IPS DF 19.7 (cell line): ENCODE measurements at places on chromosomes 1 and 21.

- no peak for DNase-seq
Measured at GRCh38 chr1:192862271-192862670, 53.4 kb downstream of the RGS2 start.

DNA sequence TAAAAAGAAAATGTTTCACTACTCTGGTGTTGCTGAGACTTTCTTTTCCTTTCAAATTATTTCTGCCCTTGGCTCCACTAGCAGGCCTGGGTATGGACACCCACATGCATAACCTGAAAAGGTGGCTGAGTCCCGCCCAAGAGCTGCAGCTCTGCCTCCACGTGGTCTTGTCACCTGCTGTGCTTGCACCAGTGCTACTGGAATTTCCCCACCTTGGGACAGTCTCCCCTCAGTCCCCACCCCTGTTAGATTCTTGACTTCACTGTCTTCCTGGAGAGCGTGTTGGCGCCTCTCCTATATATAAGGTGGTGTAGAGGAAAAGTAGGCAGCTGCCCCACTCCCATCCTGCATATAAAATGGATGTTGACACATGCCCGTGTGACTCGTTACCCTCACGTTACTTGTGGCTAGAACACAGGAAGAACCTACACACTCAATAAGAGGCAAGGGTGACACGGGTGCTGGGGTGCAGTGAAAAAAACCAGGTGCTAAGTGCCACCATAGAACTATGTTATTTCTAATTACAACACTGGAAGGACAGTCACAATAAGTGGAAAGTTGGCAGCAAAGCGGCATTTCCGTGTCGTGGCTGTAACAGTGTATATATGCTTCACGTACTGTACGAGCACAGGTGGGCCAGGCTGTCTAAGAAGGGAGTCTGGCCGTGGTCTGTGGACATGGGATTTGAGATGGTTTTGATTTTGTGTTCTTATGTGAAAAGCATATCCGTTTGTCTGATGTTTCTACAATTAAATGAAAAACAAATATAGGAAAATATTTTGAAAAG lies 61.0 kb downstream of the POFUT2 start:
- DNase-seq, result no peak

- DNase-seq, result no peak
Measured at GRCh38 chr1:115251856-115252255, 86.2 kb downstream of the NGF start.

DNA sequence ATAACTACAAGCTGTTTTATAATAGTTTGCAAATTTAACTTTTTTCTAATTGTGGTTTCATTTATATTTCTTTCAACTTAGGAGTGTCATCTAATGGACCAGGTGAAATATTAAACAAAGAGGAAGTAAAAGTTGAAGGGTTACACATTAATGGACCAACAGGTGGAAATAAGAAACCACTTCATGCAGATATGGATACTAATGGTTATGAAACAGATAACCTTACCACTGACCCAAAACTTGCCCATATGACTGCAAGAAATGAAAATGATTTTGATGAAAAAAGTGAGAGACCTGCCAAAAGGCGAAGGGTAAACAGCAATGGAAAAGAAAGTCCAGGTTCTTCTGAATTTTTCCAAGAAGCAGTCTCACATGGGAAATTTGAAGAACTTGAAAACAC lies 59.7 kb downstream of the MIER1 start:
- DNase-seq, result no peak

DNA sequence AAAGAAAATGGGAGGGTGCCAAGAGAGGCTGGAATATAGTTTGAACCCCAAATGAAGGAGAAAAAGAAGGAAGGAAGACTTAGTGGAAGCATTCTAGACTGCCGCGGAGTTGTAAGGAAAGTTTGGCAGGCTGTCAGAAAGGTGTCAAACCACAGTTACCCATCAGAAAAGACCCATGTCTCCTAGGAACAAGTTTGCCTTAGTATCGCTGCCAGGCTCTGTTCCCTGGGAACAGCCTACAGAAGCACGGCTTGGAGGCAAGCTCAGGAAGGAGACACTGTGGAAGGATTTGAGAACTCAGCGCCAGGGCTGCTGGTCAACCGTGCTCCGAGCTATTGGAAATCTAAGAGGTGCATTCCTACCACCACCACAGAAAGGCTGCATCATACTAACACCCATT lies 197.4 kb downstream of the RRAGC start:
- DNase-seq, result no peak

DNA sequence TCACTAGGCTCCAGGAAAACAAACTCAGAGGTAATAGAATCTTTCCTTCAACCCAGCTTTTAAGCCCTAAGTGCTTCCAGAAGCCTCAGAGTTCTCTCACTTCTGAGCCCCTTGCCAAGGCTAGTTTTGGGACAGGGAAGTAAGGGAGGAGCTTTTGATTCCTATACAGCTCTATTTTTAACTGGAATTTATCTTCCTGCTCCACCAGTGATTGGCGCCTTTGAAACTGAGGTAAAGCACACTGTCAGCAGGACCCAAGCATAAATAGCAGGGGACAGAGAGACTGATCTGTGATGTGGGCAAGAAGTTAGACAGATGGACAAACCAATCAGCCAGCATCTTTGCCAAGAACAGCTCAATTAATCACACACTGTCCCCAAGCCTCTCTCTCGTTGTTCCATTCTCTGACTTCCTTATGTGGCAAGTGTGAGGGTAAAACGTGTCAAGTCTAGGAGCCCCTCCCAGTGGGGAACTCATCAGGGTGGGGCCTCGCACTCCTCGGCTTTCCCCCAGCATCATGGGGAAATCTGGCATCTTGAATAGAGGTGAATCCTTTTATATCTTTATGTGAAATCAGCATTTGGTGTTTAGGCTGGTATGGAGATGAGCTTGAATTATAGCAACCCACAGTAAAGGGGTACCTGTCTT lies 40.2 kb upstream of the MPZL1 start:
- no peak for DNase-seq

DNA sequence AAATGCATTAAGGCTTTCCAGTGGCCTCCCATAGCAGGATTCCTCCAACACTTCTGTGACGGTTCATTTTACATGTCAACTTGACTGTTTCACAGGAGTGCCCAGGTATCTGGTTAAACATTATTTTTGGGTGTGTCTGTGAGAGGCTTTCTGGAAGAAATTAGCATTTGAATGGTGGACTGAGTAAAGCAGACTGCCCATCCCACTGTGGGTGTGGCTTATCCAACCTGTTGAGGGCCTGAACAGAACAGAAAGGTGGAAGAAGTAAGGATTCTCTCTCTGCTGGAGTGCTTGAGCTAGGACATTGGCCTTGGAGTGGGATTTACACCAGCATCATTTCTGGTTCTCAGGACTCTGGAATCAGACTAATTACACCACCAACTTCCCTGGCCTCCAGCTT lies 85.6 kb downstream of the RGS7 start:
- no peak for DNase-seq

DNA sequence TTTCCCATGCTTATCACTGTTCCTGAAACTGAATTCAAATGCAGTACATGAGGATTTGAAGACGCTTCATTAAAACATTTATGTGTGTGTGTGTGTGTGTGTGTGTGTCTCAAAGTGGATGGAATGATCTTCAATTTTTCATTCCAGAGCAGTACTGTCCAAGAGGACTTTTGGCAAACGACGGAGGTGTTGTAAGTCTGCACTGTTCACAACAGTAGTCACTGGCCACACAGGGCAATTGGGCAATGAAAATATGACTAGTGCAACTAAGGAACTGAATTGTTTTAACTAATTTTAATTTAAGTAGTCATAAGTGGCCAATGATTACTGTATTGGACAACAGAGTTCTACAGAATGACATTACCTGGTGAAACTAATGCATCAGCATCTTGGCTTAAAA lies 5.0 kb downstream of the TAF5L start:
- DNase-seq, result no peak

GRCh38 chr1:210372491-210372890 lies 43.8 kb downstream of the HHAT start:
- DNase-seq, result no peak

GRCh38 chr21:27101523-27101922 lies 134.6 kb upstream of the ADAMTS5 start:
- no peak for DNase-seq

- no peak for DNase-seq
Measured at GRCh38 chr1:172746091-172746949, 87.4 kb downstream of the FASLG start.

DNA sequence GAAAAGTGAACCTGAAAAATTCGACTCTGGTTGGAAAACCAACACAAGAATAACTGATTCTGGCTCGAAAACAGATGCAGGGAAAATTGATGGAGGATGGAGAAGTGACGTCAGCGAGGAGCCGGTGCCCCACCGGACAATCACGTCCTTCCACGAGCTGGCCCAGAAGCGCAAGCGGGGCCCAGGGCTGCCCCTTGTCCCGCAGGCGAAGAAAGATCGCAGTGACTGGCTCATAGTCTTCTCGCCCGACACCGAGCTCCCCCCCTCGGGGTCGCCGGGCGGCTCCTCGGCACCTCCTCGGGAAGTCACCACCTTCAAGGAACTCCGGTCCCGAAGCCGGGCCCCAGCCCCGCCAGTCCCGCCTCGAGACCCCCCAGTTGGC lies 1.9 kb downstream of the RUSC1 start:
- no peak for DNase-seq

DNA sequence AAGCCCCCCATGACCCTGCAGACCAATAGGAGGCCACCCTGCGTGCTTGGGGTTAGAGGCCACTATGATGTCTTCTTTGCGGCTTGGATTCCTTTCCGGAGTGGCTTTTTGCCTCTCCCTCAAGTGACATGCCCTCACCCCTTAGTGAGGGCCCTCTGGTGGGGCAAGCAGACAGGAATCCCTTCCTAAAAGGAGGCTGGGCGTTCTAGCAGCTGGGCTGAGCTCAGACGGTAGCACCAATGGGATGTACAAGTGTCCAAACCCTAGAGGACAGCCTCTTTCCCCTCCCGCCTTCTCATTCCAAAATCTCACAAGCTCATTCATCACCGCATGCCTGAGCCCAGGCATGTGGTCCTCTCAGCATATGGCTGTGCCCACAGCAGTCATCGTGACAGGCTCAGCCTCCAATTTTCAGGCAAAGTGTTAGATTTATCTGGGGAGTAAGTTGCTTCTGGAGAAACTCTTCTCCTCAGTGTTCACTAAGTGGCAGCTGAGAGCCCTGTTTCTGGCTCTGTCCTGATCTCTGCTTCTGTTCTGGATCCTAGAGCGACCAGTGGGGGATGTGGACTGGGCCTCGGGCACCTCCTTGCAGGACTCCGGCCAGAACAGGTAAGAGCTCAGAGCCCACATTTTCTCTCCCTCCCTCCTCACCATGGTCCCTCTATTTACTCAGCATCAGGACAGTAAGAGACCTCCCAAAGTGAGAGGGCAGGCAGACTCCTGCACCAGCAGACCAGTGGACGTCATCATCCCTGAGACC lies 4.8 kb downstream of the KIAA1614 start:
- DNase-seq, result no peak

DNA sequence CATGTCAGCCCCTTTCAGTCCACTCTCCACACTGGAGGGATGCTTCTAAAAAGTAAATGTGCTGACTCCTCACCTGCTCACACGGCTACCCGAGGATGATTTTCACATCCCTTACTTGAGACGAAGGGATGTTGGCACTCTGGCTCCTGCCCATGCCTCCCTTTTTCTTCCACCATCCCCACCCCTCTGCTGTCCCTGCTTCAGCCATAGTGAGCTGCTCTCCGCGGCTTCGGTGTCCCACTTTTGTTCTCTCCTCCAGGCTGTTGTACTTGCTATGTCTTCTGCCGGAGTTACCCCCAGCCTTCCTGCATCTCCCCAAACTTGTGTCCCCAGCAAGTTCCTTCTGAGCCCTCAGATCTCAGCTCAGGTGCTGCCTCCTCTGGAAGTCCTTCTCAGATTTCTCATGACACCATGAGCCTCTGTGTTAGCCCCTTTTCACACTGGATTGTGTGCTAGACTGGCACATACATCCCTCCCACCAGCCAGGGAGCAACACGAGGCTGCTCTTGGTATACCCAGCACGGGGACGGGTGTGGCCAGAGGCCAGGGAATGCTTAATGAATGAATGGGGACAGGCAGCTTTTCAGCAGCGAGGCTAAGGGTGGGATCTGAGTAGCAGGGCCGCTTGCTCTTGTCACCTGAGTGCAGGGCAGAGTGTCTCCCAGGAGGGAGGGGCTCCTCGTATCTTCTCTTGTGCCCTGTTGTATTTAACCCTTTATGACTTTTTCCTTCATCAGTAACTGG lies 1.3 kb downstream of the ACOT11 start:
- DNase-seq, result no peak

GRCh38 chr1:57142999-57143398 lies 177.2 kb upstream of the C8B start:
- no peak for DNase-seq
